Spleen (tissue), 13 donors: ENCODE measurements at places on chromosomes 7 and 10.

DNA sequence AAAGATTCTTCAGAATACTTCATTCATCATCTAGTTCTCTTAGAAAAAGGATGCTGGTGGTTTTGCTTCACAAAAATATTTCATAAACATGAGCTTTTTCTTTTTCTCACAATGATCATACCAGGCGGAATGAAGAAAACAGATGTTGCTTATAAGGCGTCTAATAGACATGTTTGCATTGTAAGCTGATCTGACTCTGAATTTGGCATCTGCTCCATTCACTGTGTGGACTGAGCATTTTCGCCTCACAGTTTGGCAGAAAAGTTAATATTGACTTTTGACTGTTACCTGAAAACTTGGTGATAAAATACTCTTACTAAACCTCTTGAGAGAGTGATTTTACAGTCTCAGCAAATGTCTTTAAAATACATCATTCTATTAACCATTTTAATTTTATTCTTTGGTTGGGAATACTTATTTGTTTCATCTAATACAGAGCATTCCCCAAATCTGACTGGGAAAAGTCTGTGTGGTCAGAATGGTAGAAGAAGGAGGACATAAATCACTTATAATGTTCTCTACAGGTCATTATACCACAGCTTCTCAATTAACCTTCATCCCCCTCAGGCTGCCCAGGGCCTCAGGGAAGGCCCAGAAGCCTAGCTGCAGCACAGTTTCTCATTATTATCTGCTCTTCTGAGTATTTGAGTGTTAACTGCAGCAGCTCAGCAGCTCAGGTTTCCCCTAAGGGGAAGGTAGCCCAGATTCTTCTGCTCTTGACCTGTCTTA lies 121.6 kb upstream of the KAT6B start:
- DNase-seq, result no peak

DNA sequence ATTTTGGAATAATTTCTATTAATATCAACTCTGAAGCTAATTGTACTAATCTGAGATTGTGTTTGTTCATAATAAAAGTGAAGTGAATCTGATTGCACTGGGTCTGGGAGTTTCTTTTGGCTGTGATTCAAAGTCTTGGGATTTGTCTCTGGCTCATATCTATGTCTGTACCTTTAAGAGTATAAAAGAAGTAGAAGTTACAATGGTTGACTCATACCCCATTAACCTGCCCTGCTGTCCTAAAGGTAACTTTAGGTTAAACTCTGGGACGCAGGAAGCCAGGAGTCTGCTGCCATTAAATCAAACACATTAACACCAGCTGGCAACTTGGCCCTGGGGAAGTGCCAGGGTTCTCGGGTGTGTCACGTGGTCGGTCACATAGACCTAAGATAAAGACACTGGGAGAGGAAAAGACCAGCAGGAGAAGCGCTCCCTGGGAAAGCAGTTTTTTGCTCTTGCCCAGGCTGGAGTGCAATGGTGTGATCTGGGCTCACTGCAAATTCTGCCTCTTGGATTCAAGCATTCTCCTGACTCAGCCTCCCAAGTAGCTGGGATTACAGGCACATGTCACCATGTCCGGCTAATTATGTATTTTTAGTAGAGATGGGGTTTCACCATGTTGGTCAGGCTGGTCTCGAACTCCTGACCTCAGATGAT lies 17.8 kb downstream of the SCD start:
- no peak for DNase-seq

- no peak for DNase-seq
These were observed 1.1 kb downstream of the ADRA2A start for GRCh38 chr10:111077785-111078504.

DNA sequence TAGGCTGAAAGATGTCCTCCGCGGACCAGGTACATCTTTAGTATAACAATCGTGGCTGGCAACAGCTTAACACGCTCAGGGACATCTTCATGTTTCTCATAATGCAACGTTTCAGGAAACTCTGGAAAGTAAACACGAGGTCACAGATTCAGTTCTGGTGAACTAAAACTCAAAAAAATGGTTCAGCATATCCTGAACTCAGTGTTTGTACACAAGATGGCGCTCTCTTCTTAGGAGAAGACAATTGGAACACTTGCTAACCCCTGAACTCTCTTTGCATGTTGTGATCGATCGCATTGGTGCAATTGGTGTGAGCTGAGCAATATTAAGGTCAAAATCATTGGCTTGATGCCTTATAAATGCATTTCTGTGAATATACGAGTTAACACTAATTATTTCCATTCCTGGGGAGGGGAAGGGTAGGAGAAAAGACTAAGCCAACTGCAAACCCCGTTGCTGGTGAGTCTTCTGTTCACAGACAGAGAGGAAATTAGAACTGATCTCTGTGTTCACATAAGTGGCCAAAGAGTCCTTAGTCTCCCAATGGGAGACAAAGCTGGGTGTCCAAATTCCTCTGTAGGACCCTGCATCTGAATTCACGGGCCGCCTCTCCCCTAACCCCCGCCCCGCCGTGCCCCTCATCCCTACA lies 52.6 kb upstream of the FAM180A start:
- DNase-seq, result no peak

DNA sequence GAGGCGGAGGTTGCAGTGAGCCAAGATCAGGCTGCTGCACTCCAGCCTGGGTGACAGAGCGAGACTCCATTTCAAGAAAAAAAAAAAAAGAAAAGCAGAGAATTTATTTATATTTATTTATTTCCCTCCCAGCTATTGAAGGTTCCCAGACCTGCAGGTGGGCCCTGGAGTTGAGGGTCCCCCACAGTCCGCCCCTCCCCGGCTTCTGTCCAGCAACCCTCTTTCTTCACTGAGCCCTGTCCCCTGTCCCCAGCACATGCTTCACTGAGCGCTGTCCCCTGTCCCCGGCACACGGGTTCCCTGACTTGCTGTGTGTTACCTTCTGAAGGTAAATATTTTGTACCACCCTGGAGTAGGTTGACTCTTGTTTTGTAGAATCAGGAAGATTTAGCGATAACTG lies 301.7 kb upstream of the PITRM1 start:
- DNase-seq, result no peak

GRCh38 chr7:80634505-80634904 lies 3.9 kb upstream of the CD36 start:
- no peak for DNase-seq

- peak; percentile 49 for DNase-seq
These were observed 58.8 kb downstream of the INSIG1 start for GRCh38 chr7:155356323-155357105.

DNA sequence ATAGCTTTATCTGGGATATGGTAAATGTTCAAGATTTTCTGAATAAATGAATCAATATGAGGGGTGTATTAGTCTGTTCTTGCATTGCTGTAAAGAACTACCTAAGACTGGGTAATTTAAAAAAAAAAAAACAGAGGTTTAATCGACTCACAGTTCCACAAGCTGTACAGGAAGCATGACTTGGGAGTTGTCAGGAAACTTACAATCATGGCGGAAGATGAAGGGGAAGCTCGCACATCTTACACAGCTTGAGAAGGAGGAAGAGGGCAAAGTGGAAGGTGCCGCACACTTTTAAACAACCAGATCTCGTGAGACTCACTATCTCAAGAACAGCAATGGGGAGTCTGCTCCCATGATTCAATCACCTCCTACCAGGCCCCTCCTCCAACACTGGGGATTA lies 32.5 kb upstream of the OTUD1 start:
- no peak for DNase-seq

DNA sequence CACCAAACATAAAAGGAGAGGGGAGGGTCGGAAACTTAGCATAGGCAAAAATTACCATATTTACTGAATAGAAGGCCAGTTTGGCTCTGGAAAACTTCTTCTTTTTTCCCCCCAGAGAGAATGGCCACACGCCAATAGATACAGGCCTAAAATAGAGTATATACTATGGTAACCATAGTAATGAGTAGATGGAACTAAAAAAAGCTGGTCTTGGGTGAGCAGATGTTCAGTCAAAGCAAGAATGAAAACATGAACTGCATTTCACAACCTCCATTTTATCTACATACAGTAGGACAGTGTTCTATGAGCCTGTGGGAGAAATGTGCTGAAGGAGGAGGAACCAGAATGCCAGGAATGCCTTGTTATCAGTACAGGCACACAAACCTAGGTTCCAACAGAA lies 141.7 kb upstream of the SEMA3A start:
- DNase-seq, result no peak

DNA sequence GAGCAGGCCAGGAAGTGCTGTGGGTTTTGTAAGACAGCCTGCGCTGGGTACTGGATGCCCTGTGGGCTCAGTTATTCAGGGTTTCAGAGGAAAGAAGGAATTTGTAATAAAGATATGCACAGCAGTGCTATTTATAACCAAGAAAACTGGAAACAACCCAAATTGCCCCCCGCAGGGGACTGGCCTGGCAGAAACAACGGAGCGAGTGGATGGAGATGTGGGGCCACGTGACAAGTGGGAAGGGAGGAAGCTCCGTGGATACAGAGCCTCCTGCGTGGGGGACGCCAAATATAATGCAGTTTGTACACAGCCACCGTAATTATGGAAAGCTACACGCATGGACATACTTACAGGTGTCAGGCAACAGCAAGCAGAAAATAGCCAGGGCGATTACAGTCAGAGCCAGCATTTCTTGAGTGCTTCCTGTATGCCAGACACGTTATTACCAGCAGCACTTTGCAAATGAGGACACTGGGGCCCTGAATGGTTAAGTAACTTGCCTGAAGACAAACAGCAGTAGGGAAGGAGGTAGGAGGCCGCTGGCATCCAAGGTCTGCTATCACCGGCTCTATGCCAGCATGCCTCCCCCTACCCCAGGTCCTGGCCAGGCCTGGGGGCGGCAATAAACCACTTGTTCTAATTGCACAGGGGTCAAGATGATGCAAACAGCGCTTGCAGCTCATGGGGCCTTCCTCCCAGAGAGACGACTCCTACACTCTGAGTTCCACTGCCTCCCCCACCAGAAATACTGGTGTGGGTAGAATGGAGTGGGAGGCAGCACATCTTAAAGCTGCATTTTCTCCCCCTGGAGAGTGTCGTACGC lies 8.7 kb upstream of the CAMK2B start:
- no peak for DNase-seq

GRCh38 chr7:143878884-143879283 lies 23.1 kb downstream of the TCAF1 start:
- no peak for DNase-seq

- DNase-seq, result no peak
These were observed 392.9 kb downstream of the KCNMA1 start for GRCh38 chr10:77244746-77245145.

GRCh38 chr7:29917641-29918040 lies 72.0 kb downstream of the SCRN1 start:
- no peak for DNase-seq

GRCh38 chr7:94957061-94957460 lies 49.7 kb downstream of the PPP1R9A start:
- no peak for DNase-seq

- DNase-seq, result peak; percentile 6
These were observed 33.6 kb downstream of the TRRAP start for GRCh38 chr7:98911916-98912315.

DNA sequence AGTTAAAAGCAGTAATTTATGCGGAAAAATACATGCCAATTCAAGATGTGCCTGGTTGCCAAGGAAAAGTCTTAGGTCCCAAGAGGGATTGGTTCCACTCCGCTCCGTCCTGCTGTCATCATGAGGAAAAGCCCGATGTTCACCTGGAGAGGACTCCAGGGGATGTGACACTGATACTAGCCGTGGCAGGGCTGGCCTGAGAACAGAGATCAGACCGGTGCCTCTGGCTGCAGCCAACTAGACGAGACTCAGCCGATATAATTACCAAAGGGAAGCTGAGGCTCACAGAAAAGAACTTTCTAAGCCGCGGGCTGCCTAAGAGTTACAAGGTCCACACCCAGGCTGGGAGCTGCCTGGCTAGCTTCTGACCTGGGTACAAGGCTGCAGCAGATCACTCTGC lies 81.3 kb upstream of the UNC5B start:
- DNase-seq, result no peak

- DNase-seq, result no peak
These were observed 44.5 kb upstream of the CHCHD3 start for GRCh38 chr7:133126422-133126821.

- no peak for DNase-seq
These were observed 90.0 kb downstream of the SLIT1 start for GRCh38 chr10:97095701-97096260.
